AG09319 (cell line): ENCODE measurements at places on chromosomes 4 and X.

DNA sequence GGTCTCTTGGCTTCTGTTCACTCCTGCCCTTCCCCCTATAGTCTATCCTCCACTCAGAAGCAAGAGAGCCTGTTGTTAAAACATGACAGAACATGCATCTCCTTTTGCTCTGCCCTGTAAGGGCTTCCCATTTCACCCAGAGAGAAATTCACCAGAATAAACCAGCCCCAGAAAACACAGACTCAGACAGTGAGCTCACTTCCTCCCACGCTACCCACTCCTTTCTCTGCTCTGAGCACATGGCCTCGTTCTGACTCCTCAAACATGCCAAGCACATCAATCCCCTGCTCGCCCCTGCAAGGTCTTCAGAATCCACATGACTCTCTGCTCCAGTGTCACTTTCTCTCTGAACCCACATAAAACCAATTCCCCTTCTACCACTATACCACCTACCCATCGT, 50.4 kb downstream of the MID1 start:
- DNase-seq: no peak

- DNase-seq: no peak
These were observed 56.6 kb upstream of the HELT start for GRCh38 chr4:184961660-184962059.

DNA sequence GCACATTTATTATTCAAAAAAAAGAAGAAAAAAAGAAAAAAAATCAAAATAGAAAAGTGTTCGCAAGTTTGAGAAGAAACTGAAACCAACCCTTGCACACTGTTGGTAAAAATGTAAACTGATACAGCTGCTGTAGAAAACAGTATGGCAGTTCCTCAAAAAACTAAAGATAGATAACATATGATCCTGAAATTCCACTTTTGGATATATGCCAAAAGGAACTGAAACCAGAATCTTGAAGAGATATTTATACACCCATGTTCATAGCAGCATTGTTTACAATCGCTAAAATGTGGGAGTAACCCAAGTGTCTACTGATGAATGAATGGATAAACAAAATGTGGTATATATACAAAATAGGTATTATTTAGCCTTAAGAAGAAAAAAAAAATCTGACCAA, 155.4 kb downstream of the TBCK start:
- DNase-seq: no peak

GRCh38 chrX:111395149-111395548, 16.8 kb downstream of the DCX start:
- no peak for DNase-seq

- DNase-seq: peak; percentile 14
These were observed 41.6 kb upstream of the UGT2B7 start for GRCh38 chr4:69054578-69055200.

DNA sequence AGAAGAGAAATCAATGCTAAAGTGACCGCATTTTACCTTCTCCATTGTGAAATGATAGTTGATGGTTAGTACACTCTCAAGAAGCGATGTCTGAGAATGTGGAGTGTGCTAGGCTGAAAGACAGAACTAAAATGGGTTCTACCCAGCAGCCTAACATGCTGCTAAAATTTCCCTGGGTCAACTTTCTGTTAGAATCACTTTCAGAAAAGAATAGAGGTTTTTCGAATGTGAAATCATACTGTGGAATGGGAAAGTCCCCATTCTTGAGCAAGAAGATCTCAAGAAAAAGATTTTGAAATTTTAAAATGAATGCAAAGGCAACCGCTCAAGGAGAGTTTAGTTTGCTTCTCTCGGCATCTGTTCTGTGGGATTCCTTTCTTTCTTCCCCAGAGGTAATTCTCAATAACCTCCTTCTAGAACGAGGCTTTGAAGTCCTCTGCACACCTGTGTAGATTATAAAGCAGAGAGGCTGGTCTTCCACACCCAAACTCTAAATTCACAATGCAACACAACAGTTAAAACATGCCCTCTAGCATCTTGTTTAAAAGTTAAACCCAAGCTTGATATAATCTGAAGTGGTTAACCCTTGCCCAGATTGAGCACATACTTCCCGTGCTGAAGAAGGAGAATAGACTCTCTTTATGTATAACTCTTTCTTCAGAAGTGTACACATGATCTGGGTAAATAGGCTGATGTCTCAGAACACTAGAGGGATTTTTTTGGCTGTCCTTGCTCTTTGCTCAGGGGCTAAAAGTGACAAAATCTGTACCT, 208.7 kb upstream of the KLF3 start:
- no peak for DNase-seq

DNA sequence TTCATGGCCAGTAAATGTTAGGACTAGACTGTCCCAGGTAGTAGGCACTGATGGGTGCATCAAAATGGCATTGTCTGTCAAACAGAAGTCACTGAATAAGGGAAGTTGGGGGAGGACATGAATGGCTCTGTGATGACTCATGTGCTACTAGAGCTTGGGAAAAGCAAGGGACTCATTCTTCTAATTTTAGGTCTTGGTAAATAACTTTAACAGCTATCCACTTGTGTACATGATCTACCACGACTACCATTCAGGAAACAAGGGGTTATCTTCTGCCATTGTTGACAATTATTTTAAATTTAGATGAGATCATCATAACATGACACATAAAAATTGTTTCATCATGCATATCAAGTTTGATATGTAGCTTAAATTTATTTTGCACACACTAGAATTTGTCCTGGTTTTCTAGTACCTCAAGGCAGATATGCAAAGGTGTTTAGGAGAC, 6.3 kb downstream of the AREG start:
- DNase-seq: no peak
